ENCODE measurements at places on chromosomes 3 and 15.
A peak's percentile ranks its signal among the peaks of the same experiment; 100 is the strongest.

- no peak for DNase-seq
Measured at GRCh38 chr3:145817870-145818483, 343.0 kb downstream of the PLOD2 start.

DNA sequence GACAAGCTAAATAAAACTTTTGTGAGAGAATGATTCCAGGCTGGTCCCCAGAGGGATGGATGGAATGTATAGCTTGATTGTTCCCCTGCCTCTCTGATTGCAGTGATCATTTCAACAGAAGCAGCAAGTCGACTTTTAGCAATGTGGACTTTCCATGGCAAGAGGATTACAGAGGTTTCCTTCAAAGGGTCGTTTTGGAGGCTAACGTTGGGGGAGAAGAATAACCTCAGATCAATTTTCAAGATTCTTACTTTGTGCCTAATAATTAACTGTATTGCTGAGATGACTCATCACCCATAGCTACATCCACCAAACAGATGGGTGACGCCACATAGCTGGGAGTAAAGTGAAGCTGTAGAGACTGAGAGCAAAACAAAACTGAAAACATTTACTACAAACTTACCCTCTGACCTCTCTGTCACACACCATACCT lies 79.9 kb downstream of the GTPBP8 start:
- no peak for DNase-seq

DNA sequence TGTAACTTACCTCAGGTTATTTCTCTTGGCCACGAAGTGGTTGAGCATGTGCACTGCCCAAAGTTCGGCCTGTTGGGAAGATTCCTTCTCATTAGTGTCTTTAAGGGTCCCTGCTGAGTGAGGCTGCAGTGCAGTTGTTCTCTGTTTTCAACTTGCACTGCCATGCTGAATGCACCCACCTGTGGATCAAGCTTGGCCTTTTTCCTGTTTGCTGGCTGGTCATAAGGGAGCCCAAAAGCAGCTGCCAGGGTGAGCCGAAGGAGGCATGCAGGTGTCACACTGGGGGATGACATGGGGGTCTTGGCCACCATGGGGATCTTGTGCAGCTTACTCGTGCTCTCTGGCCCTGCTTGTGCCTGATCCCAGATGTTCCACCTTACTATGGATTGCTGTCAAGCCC lies 46.1 kb upstream of the RAF1 start:
- no peak for DNase-seq

DNA sequence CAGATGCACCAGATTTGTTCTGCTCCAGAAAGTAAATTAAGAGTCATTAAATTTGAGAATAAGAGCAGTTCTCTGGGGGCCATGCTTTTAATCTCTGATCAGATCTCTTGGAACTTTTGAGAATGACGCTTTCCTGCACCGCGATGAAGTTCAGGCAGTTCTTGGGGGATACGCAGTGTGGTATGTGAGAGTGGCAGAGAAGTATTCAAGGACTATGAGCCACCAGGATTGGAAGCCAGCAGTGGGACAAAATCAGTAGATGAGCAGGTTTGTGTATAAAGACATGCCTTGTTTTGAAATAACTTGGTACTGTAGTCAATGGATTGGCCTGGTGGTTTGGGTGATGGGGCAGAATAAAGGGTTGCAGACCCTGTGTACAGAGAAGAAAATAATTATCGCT lies 483.6 kb downstream of the ERC2 start:
- no peak for DNase-seq

- no peak for DNase-seq
Measured at GRCh38 chr3:150256318-150256717, 151.8 kb upstream of the TSC22D2 start.

- DNase-seq = peak; percentile 56
Measured at GRCh38 chr3:126245811-126246727, 65.7 kb upstream of the ALDH1L1 start.

GRCh38 chr15:67240235-67241131 lies 14.0 kb downstream of the AAGAB start:
- peak; percentile 44 for DNase-seq

- DNase-seq = no peak
Measured at GRCh38 chr3:151307583-151308488, 8.8 kb downstream of the GPR87 start.

DNA sequence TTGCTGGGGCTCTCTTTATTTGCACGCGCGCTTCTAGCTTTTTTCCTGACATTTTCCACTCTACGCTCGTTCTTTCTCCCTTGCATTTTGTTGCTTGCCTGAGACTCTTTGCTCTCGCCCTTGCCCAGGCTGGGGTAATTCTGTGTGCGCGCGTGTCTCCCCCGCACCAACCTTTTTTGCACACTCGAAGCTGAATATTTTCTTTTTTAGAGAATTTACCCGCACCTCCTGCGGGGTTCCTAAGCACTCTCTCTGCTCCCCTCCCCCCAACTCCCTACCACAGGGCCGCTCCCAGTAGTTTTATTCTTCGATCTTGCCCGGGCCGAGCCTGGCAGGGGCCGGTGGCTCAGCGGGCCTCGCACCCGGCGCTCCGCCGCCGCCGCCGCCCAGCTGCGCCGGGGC lies 732 bp downstream of the FAM43A start:
- DNase-seq = peak; percentile 25

DNA sequence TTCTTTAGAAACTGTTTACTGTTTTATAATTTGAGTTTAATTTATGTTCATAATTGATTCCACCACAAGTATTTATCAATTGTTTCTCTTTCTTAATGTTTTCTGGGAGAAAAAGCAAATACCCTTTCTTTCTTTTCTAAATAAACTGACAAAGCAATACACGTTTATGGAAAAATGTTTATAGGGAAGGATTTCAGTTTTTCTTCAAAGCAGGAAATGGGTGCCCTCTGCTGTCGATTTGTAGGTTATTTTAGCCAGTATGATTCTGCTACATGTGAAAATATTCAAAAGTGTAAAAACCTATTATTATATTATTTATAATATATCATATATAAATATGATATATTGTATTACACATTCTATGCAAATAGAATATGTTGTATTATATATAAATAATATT lies 921.0 kb upstream of the ROBO1 start:
- peak; percentile 5 for DNase-seq

- no peak for DNase-seq
Measured at GRCh38 chr15:32636908-32637567, 4.5 kb upstream of the SCG5 start.

GRCh38 chr3:22172964-22173363 lies 422.0 kb upstream of the ZNF385D start:
- DNase-seq = no peak

DNA sequence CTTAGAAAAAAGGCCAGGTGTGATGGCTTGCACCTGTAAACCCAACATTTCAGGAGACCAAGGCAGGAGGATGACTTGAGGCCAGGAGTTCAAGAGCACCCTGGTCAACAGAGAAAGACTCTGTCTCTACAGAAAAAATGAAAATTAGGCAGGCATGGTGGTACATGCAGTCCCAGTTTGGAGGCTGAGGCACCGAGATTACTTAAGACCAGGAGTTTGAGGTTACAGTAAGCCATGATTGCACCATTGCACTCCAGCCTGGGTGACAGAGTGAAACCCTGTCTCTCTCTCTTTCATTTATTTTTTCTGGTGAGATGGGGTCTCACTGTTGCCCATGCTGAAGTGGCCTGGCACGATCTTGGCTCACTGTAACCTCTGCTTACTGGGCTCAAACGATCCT lies 24.7 kb downstream of the IP6K1 start:
- no peak for DNase-seq

- DNase-seq = no peak
Measured at GRCh38 chr15:90938261-90938660, 3.2 kb downstream of the UNC45A start.

DNA sequence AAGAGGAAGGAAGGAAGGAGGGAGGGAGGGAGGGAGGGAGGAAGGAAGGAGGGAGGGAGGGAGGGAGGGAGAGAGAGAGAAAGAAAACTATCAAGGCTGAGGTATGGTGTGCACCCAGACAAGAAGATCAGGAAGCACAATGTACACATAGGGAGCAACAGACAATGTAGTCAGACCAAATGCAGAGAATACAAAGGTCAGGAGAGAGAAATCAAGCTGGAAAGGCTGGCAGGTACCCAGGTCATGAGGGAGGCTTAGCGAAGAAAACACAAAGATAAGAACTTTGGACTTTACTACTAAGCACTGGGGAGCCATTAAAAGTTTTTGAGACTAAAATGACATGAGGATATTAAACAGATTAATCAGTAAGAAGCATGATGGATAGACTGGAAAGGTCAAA lies 176.0 kb upstream of the TMCO5A start:
- DNase-seq = no peak

GRCh38 chr3:120168038-120168437 lies 73.8 kb upstream of the GSK3B start:
- DNase-seq = no peak

DNA sequence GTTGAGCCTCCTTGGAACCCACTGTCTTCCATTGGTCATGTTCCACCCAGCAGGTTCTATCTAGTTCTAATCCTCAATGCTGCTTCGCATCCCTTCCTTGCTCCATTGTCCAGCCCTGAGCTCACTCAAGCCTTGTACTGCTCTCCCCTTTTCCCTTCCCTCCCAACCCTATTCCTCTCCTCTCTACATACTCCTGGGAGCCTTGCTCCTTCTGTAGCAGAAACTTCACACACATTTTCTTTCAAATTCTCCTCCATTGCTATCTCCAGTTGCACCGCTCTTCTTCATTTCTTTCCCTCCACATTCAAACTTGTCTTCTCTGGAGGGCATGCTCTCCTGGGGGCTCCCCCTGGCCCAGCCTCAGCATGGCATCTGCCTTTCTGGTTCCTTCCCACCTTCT lies 14.5 kb downstream of the NR1I2 start:
- DNase-seq = no peak

DNA sequence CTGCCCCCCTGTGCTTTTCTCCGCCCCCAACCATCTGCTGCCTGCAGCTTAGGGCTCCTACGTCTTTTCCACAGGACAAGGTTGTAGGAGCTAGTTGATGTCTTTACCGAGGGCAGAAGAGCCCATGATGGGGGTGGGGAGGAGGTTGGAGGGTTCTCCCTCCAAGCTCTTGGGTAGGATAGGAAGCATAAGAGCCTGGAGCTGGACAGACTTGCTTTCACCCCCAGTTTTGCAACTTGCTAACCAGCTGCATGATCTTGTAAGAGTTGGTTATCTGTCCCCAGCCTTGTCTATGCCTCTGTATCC lies 856 bp downstream of the ABCF3 start:
- DNase-seq = no peak

- no peak for DNase-seq
Measured at GRCh38 chr3:188528396-188528795, 374.4 kb downstream of the LPP start.

GRCh38 chr3:105436687-105437086 lies 70.0 kb downstream of the ALCAM start:
- DNase-seq = no peak

DNA sequence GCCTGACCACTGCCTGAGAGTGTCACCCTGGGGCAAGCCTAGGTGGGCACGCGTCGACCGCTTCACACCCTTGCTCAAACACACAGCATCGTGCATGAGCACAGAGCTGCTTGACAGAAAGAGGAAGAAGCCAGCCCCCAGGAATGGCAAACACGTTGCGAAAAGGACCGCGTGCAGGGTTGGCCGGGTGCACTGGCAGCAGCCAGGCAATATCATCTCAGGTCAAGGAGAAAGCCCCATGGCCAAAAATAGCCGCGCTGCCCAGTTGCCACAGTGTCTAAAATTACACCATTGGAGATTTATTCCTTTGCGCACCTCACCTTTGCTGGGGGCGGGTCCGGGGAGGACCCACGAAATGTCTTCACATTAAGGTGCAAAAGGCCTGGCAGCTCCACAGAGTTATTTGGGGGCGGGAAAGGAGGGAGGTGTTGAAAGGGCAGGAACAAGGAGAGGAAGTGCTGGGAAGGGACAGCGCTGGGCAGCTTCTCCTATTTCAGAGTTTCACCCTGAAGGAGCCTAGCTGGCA lies 44.7 kb upstream of the NR2F2 start:
- DNase-seq = no peak

DNA sequence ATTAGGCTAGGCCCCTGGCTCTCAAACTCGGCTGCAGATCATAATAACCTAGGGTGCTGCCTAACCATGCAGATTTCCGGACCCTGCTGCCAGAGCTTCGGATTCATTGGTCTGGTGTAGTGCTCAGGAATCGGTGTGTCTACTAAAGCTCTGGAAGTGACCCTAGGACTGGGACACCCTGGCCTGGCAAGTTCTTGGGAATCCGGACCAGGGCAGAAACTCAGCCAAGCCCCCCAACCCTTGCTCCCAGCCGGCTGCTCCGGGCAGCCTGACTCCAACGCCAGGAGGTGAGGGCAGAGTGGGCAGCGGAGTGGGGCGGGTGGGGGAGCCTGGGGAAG lies 23.0 kb downstream of the IGDCC3 start:
- DNase-seq = peak; percentile 35

- no peak for DNase-seq
Measured at GRCh38 chr3:175606650-175607318, 747.6 kb downstream of the NAALADL2 start.

- DNase-seq = no peak
Measured at GRCh38 chr3:36774052-36774451, 9.7 kb upstream of the DCLK3 start.

DNA sequence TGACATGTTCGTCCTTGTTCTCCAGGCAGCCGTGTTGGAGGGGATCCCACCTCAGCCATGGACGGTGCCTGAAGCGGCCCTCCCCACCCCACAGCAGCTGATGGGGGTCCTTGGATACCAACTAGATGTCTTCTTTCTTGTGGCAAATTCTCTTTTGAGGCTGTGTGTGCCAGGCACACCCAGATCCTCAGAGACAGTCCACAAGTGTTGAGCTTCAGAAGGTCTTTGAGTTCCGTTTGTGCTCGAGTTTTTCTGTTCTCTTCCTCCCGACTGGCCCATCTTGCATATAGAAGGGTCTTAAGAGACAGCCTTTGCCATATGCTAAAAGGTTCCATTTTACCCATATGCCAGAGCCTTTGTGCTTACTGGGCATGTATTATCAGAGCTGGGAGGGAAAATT lies 227.4 kb downstream of the THSD4 start:
- DNase-seq = no peak

- no peak for DNase-seq
Measured at GRCh38 chr3:195829897-195830254, 18.1 kb upstream of the MUC4 start.

- DNase-seq = no peak
Measured at GRCh38 chr3:46482632-46483350, 15.0 kb upstream of the RTP3 start.

- DNase-seq = peak; percentile 57
Measured at GRCh38 chr3:155629056-155629455, 115.8 kb downstream of the PLCH1 start.

- no peak for DNase-seq
Measured at GRCh38 chr3:155325263-155325835, 31.9 kb upstream of the STRIT1 start.

DNA sequence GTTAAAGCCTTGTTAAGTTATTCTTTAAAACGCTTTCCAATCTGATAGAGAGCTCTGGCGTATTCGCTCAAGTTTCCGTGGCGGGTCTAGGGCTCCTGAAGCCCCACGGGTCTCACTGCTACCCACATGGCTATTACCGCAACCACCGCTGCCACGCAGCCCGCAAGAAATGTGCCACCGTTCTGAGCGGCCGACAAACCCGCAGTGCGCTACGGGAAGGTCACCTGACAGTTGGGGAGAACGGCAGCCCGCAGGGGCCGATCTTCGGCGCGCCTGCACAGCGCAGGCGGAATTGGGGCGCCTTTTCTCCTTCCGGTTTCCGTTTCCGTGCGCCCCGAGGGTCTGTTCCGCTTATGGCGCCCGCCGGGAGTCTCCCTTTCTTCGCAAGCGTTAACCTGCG lies 76.6 kb upstream of the SNRPN start:
- peak; percentile 52 for DNase-seq
